ENCODE measurements at places on chromosomes 5 and 9. TPM values are rescaled to one million over a fixed set of nuclear protein-coding genes. Genes with fewer than 3 reads are reported as not detected.

The ZDHHC11B gene
- total RNA-seq = 5.0 TPM

GRCh38 chr9:137960496-137960895 lies 82.9 kb downstream of the CACNA1B start:
- no peak overlapping the region for H3K4me3 ChIP-seq
- no peaks in the 10 kb centered on the region for H3K36me3 ChIP-seq
- H3K4me1 ChIP-seq = no peaks in the 10 kb centered on the region
- H3K27ac ChIP-seq = no peak overlapping the region

DNA sequence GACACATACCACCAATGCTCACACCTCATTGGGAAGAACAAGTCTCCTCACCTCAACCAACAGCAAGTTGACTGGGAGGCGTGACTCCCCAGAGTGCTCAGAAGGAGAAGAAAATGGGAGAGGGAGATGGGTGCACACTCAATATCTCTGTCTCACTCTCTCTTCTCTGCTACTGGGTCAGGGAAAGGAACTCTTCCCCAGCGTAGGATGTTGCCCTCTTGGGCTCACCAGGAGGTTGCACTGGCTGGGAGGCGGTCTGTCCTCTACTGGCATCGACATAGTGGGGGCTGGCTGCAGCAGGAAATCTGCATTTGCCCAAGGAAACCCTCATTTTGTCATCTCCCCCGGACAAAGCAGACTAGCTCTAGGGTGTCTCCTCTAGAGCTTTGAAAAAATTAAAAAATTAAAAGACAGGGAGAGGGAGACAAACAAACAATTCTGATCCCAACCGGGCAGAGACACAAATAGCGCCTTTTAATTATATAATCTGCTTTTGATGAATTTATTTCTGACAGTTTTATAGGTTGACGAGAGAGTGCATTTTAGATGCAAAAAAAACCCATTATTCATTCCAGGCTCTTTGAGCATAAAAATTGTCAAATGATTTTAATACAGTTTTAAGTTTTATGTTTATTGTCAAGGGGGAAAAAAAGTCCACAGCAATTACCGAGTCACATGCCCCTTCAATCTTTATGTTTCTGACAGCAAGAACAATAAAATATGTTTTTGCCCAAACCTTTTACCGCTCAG lies 179.3 kb upstream of the MVB12B start:
- no peak overlapping the region for H3K27ac ChIP-seq
- H3K27me3 ChIP-seq = peaks cover 39% of the 10 kb centered on the region
- no peaks in the 10 kb centered on the region for H3K4me1 ChIP-seq
- no peaks in the 10 kb centered on the region for H3K36me3 ChIP-seq
- no peak overlapping the region for H3K4me3 ChIP-seq

GRCh38 chr5:176644294-176644693 lies 3.0 kb upstream of the TSPAN17 start:
- no peaks in the 10 kb centered on the region for H3K36me3 ChIP-seq
- DNase-seq = no peak
- no peak overlapping the region for H3K4me3 ChIP-seq
- H3K27me3 ChIP-seq = peaks cover 9% of the 10 kb centered on the region
- peaks cover 27% of the 10 kb centered on the region for H3K4me1 ChIP-seq

- no peak overlapping the region for H3K4me3 ChIP-seq
- H3K27me3 ChIP-seq = no peaks in the 10 kb centered on the region
- no peaks in the 10 kb centered on the region for H3K36me3 ChIP-seq
- H3K27ac ChIP-seq = peak overlapping the region; percentile 82
These were observed 28.5 kb downstream of the RHOBTB3 start for GRCh38 chr5:95759634-95760033.

DNA sequence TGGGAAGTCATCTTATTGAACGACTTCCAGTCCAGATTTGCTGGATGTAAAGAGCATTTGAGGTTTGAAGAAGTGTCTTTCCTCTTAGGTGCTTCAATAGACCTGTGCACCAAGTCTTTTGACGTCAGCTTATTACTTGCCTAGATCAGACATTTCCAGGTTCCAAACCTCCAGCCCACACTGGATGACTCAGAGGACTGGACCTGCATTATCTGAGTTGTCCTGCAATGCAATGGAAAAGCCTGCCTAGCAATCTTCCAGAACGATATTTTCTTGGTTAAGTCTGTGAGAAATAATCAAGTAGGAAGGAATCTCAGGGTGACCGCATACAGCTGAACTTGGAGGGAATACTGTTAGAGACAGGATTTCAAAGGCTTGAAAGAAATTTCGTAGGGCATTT lies 147.2 kb upstream of the MOCS2 start:
- no peak overlapping the region for H3K27ac ChIP-seq
- H3K36me3 ChIP-seq = no peaks in the 10 kb centered on the region
- H3K4me3 ChIP-seq = no peak overlapping the region
- H3K27me3 ChIP-seq = no peaks in the 10 kb centered on the region
- H3K4me1 ChIP-seq = no peaks in the 10 kb centered on the region
- no peak for DNase-seq

Measured in spleen (tissue), 13 donors.